LoVo (cell line): ENCODE measurements at places on chromosomes 16 and 17.

- DNase-seq, result no peak
Observed at GRCh38 chr17:5430413-5430999, 8.4 kb downstream of the C1QBP start.

DNA sequence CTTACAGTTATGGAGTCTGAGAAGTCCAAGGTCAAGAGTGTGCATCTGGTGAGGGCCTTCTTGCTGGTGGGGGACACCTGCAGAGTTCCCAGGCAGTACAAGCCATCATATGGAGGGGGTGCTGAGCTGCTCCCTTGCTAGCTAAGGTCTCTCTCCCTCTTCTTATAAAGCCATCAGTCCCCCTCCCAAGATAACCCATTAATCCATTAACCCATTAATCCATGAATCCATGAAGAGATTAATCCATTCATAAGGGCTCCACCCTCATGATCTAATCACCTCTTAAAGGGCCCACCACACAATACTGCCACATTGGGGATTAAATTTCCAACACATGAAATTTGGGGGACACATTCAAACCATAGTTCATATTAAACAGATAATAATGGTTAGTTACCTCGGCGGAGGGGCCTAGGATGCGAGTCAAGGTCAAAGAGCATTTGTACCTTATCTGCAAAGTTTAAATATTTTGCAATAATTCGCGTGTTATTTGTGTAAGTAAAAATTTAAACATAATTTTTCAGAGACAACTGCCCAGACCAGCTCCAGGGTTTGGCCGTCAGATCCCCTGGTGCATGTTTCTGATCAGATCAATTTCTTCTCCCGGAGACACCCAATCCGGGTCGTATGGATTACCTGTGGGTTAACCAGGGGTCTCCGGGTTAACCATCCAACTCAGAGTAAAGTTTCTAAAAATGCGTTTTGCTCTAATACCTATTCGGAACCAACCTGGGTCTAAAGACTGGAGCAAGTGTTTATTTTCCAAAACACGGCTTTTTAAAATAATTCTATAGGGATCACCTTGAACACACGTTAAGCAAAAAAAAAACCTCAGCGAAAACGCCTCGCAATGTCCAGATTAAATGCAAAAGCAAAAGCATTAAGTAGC lies 740 bp upstream of the POLR3E start:
- peak; percentile 2 for DNase-seq

GRCh38 chr17:66944351-66945146 lies 20.0 kb upstream of the CACNG4 start:
- no peak for DNase-seq

DNA sequence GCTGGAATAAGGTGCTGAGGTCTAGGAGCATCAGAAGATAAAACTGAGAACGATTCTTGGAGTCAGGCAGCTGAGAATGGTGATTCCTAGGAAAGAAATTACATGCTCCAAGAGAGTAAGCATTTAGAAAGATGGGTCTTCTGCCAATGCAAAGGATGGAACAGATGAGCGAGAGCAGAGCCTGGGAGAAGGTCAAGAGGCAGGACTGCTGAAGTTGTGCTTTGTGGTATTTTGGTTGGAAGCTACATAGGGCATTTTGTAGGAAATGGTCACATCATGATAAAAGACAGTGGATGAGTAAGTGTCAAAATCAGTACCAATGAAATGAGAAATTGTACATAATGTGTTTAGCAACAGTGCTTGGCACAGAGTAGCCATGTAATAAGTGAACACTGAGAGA lies 1.4 kb upstream of the CRYM start:
- DNase-seq, result no peak

- no peak for DNase-seq
Observed at GRCh38 chr17:63358956-63359355, 87.2 kb downstream of the CYB561 start.

- DNase-seq, result no peak
Observed at GRCh38 chr16:83676086-83676485, 131.7 kb upstream of the HSBP1 start.

DNA sequence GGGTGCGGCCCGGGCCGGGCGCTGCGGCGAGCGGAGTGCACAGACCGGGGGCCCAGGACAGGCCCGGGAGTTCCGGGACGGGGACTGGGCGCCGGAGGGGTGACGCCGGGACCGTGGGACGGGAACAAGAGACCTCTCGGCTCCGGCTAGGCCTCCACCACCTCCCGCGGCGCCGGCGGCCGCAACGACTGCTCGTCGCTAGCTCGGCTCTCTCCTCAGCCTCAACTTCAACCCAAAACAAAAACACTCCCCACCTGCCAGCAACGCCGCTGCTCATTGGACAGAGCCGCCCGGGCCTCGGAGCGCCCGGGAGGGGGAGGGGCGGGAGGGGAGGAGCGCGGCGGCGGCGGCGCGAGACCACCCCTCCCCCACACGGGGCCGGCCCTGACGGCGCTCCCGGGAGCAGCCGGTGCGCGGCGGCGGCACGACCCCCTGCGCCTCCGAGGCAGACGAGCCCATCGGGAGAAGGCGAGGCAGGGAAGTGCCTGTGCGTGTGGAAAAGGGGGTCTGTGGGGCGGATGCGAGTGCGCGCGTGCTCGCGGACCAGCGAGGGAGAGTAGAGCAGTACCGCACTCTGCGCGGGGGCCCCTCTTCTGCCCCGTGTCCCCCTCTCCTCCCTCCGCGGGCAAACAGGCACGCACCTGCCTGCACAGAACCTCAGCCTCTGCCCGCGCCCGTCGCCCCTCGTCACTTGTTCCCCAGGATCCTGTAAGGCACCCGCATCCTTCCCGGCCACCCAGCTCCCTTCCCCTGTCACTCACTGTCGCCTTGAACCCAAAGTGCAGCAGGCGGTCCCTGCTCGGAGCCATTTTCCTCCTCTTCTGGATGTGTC lies at the start of gene FBXL20:
TSS of gene FBXL20 (minus strand) at position 215 of the 832 bp plus-strand sequence. CDS start 224 bp downstream, outside the sequence.
- DNase-seq, result peak; percentile 89

DNA sequence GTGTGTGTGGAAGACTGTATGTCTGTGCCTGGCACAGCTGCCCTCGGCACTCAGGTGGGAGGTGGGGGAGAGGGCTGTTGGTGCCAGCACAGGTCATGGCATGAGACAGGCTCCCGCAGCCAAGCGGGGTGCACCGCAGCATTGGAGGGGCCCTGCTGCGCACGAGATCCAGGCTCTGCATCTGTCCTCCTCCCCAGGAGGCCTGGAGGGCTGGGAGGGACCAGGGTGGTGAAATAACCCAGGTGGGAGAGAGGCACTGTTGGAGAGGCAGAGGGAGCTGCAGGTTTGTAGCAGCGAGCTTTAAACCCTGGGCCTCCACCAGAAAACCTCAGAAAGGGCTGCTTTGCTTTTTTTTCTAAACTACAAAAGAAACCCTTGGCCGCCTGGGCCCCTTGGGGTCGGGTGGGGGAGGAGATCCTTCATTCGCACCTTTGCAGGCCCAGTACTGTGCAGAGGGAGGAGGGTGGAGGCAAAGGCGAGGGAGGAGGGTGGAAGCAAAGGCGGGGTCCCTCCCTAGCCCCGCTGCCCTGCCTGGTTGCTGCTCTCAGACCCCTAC lies 241.7 kb downstream of the SEC14L1 start:
- DNase-seq, result no peak
